HFFc6 (cell line): ENCODE measurements at places on chromosomes 7 and 10. TPM values are rescaled to one million over a fixed set of nuclear protein-coding genes. Genes with fewer than 3 reads are reported as not detected.

- no peak for DNase-seq
- H3K4me3 ChIP-seq: no peak overlapping the region
These were observed 18.9 kb upstream of the MYL7 start for GRCh38 chr7:44159824-44160630.

The SRGN gene
- 125 to 446 TPM (median 150 TPM) in 3 replicates for total RNA-seq

DNA sequence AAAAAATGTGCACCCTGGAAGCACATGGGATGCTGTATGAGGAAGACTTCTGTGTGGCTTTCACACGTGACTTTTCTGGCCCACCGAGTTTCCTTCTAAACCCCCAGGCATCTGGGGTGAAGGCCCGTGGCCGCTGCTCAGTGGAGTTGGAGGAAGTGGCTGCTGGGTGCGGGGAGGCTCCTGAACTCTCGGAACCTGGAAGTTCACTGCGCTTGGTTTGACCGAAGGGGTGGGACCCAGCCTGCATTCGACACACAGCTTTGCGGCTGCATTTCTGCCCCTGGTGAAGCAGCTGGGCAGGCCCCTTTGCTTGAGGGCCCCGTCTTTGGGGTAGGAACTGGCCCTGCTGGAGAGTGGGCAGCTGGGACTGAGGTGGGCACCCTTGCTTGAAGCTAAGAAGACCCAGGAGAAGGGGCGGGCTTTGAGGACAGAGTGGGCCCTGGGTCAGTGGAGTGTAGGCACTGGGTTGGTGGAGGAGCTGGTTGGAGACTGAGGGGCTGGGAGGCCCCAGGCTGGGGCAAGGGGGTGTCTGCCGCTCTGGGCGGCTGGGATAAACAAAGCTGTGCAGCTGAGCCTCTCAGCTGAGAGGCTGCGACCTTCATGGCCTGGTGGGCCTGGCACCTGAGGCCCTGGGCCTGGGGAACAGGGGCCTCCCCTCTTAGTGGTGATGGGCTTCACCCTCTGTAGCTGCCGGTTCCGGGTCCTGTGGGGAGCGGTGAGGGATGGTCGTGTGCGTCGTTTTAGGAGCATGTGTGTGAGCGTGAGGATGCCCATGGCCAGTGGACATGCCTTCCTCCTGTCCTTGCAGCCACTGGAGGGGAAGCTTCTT is 78.0 kb downstream of the INPP5A start:
- DNase-seq: no peak
- peaks cover 10% of the 10 kb centered on the region; the same call in 1 of the 2 replicates for H3K4me1 ChIP-seq
- H3K27ac ChIP-seq: no peak overlapping the region
- H3K4me3 ChIP-seq: no peak overlapping the region
- peaks cover 2% of the 10 kb centered on the region; the same call in 1 of the 2 replicates for H3K27me3 ChIP-seq
- peaks cover 21% of the 10 kb centered on the region for H3K36me3 ChIP-seq

DNA sequence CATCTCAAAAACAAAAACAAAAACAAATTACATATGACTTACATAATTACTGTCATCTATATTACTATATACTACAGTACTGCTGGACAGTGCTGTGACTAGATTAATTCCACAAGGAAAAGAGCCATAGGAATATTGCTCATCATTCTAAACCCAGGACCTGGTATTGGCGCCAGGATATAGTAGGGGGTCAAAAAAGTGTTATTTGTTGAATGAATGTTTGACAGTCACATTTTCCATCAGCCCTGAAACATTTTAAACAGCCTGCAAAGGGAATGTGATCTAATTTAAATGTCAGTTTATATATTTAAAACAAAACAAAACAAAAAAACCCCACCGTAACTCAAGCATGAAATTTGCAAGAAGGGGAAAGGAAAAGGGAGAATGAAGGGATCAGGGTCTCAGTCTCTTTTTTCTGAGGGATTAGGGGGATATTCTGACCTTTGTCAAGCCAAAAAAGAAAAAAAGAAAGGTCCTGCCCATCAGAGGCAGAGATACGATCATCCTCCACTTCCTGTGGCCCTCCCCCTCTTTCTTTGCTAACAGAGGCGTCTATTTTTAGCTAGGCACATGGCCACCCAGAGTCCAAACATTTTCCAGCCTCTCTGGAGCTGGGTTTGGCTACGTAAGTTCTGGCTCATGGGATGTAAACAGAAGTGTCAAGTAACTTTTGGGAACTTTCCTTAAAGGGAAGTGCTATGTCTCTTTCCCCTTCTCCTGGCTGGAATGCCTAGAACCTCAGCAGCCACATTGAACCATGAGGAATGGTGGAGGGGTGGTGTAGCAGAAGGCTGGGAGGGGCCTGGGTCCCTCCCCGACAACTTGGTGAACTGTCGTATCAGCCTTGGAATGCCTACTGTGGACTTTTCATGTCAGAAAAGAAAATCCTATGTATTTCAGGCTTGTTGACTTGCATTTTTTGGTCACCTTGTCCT is 44.6 kb upstream of the DLG5 start:
- peak; percentile 88 for DNase-seq
- H3K4me1 ChIP-seq: peaks cover 41% of the 10 kb centered on the region
- peak overlapping the region; percentile 78 for H3K4me3 ChIP-seq
- H3K27me3 ChIP-seq: no peaks in the 10 kb centered on the region
- H3K27ac ChIP-seq: peak overlapping the region; percentile 91
- H3K36me3 ChIP-seq: peaks cover 10% of the 10 kb centered on the region

The SLC39A12 gene
- total RNA-seq: not detected in 3 replicates

GRCh38 chr7:72307566-72307965 is 104.6 kb downstream of the CALN1 start:
- H3K27me3 ChIP-seq: peaks cover 1% of the 10 kb centered on the region; the same call in 1 of the 2 replicates
- H3K4me3 ChIP-seq: no peak overlapping the region
- no peak overlapping the region for H3K27ac ChIP-seq
- no peaks in the 10 kb centered on the region for H3K4me1 ChIP-seq

DNA sequence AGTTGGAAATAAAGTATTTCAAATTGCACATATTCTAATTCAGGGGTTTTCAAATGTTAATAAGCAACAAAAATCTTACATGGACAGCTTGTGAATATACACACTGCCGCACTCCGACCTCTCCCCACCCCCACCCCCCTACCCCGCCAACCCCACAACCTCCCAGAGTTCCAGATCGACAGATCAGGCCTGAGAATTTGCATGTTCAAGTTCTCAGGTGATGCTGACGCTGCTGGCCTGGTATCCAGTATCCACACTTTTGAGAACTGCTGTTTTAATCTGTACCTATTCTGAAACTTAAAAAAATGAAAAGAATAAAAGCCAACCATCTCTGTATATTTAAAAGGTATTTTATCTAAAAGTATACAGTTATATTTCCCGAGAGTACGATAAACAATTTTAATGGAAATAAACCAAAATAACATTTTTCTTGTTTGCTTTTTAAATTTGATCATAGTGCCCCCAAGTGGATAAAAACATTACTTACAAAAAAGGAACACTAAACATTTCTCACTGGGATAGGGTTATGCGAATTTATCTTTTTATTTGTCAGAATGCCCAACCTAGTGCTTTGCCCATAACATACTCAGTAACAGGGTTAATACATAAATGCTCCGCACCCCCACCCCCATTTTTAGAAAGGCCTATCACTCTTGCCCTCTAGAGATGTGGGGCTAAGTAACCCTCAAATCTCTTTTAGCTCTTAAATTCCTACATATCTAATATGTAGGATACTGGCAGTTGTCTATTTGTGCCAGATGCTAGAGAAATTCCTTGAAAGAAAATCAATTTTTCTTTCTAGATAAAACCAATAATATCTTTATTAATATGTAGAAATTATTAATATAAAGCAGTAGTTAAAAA is 166.3 kb downstream of the RNF133 start:
- no peak overlapping the region for H3K27ac ChIP-seq
- no peak overlapping the region for H3K4me3 ChIP-seq
- DNase-seq: peak; percentile 5
- H3K4me1 ChIP-seq: no peaks in the 10 kb centered on the region
- H3K27me3 ChIP-seq: no peaks in the 10 kb centered on the region; the same call in 1 of the 2 replicates

The TBX20 gene
- total RNA-seq: not detected in 3 replicates

DNA sequence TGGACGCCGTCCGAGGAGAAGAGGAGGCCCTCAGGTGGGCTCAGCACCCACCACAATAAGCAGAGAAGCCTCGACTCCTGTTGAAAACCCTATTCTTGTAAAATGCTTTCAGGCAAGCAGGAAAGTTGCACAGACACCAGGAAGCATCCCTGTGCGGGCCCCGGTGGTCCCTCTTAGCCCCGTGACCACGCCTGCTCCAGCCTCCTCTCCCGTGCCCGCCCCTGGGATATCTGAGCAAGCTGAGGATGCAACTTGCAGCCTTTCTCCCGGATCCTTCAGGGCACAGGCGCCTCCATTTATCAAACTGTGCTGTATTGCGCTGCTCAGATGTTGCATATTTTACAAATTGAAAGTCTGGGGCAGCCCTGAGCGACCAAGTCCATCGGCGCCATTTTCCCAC is 72.7 kb downstream of the CFAP46 start:
- no peak overlapping the region for H3K27ac ChIP-seq
- DNase-seq: no peak
- H3K27me3 ChIP-seq: peaks cover 22% of the 10 kb centered on the region
- no peaks in the 10 kb centered on the region for H3K4me1 ChIP-seq
- peaks cover 5% of the 10 kb centered on the region for H3K36me3 ChIP-seq

The CFAP43 gene
- total RNA-seq: not detected in 3 replicates

DNA sequence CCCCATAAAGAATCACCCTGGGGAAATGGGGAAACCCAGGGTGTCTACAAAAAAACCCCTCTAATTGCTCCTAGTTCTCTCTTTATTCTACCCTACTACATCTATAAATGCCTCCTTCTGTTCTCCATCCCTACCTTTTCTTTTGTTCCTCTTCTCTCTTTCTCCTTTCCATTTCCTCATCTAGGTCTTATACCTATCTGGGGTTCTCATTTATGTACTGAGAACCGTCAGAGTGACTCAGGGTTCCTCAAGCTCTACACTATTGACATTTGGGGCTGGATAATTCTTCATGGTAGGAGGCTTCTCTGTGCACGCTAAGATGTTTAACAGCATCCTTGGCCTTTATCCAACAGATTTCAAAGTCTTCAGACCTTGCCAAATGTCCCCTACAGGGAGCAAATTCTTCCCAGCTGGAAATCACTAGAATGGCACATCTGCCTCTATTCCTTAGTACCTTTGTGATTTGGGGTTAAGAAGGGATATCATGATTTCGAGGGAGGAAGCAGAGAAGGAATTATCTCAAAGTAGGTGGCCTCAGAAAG is 137.4 kb upstream of the PTN start:
- peaks cover 20% of the 10 kb centered on the region for H3K4me1 ChIP-seq
- no peak overlapping the region for H3K4me3 ChIP-seq
- peaks cover 3% of the 10 kb centered on the region; the same call in 1 of the 2 replicates for H3K27me3 ChIP-seq
- no peak for DNase-seq
- no peaks in the 10 kb centered on the region for H3K36me3 ChIP-seq

GRCh38 chr7:76202666-76203030 is 952 bp downstream of the SRRM3 start:
- H3K27me3 ChIP-seq: peaks cover 21% of the 10 kb centered on the region; the same call in 1 of the 2 replicates
- no peak for DNase-seq
- H3K27ac ChIP-seq: no peak overlapping the region
- H3K4me3 ChIP-seq: no peak overlapping the region

GRCh38 chr10:114547514-114547913 is 110.6 kb downstream of the ABLIM1 start:
- H3K27ac ChIP-seq: no peak overlapping the region
- H3K27me3 ChIP-seq: no peaks in the 10 kb centered on the region
- H3K4me1 ChIP-seq: peaks cover 7% of the 10 kb centered on the region
- H3K4me3 ChIP-seq: no peak overlapping the region

The EMX2 gene
- total RNA-seq: not detected in 2 replicates

GRCh38 chr10:31142026-31142425 is 110.4 kb upstream of the ZNF438 start:
- H3K27ac ChIP-seq: peak overlapping the region; percentile 64
- H3K36me3 ChIP-seq: no peaks in the 10 kb centered on the region
- no peaks in the 10 kb centered on the region; the same call in 1 of the 2 replicates for H3K27me3 ChIP-seq
